GM18507 (cell line): ENCODE measurements at places on chromosomes 3 and 15.

DNA sequence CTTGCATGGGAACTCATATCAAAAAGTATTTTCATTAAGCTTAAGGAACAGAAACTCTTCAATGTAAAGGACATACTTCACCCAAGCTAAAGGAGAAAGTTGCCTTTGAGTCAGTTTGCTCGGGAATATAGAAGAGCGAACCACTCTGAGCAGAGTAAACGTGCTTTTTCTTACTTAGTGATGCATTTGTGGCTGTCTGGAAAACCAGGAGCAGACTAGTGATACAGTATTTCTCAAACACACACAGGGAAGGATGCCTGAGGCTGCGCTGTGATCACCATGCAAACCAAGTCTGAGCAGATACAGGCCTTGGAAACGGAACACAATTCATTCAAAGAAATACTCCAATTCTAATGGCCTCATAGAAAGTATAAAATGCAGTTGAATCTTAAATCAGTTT, 121.0 kb upstream of the CDIN1 start:
- DNase-seq = no peak

DNA sequence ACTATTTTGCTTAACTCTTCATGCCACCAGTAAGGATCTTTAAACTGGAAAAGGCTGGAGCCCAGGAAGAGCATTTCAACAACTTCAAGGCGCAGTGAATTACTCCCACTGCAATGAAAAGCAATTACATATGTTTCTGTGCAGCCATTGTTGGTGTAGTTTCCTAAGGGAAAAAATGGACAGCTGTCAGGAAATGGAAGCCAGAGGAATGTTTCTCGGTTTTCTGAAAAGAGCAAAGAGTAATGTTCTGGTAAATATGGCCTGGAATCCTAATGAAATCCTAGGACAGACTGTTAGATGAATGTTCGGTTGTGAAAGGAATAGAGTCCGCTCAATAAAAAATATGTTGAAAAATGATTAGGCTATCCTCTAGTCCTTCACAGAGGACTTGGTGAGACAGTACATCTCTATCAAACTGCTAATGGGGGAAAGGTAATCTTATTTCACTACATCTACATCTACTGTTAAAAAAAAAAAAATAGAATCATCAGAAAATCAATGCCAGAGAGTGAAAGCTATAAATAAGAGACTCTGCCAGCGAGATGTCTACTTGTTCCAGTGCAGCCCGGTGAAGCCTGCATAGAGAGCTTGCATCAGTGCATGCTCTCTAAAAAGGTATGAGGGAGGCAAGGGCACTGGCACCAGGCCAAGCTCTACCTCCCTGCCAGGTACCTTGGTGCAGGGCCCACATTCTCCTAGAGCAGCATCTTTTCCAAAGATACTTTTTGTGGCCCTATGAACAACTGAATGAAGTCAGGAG, 68.2 kb upstream of the TJP1 start:
- no peak for DNase-seq

DNA sequence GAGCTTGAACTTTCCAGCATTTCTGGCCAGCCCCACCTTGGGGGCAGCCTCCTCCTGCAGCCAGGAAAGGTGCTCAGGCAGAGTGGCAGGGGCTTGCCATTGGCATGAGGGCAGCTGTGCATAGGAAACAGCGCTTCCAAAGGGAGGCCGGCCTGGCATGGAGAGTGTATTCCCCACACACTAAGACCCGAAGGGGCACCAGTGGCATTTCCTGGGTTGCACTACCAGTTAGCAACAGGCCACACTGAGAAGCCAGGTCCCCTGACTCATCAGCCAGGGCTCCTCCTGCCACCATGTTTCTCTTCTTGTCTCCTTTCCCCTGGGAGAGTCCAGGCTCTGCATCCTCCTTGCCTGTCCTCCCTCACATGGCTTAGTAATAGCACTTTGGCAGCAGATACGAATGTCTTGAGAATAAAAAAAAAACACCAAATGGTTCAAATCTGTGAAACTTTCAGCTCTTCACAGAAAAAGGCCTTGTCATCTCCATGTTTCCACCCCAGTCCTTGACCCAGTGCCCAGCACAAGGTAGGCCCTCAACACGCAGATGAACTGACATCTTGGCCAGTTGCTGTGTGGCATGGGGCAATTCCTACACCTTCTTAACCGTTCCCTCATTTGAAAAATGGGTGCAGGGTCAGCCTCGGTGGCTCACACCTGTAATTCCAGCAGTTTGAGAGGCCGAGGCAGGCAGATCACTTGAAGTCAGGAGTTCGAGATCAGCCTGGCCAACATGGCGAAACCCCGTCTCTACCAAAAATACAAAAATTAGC, 180.4 kb downstream of the SMAD6 start:
- DNase-seq = no peak

GRCh38 chr15:100889385-100890050, 9.9 kb downstream of the ALDH1A3 start:
- DNase-seq = no peak

DNA sequence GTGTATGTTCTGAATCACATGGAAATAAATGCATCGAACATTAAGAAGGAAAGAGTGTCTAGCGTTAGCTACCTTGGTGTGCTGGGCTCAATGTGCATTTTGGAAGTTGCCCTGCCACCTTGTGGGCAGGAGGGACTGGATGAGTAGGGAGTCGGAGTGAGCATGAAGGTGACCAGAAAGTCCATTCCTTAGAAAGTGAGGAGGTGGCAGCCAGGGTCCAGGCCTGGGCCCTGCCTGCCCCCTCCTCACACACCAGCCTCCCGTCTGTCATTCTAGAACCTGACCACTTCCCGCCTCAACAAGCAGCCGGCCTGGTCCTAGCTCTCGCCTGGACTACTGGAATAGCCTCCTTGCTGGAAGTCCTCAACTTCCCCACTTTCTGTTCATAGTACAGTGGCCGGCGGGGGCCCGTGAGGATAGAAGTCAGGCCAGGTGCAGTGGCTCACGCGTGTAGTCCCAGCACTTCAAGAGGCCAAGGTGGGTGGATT, 10.2 kb upstream of the GATA2 start:
- DNase-seq = no peak

DNA sequence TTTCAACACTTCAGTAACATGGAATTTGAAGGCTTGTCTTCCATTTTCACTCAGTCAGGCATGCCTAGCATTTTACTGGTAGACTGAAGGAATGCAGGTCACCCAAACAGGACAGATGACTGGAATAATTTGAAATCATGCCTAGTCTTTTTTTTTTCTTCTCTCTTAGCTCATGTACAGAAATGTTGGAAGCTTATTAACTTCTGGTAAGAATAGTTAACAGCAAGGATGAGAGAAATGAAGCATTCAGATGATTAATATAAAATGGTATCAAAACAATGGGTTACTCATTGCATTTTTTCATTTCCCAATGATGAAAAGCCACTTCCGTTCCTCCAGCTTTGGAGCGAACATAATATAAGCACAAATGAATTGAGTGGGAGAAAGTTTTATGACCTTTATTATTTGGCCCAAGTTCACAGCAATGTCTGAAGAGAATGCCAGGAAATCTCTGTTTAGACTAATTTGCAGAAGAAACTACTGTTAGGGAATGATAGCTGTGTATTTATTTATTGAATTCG, 431.6 kb upstream of the RASGRP1 start:
- DNase-seq = no peak

- DNase-seq = no peak
Measured at GRCh38 chr3:176935194-176935888, 261.9 kb downstream of the TBL1XR1 start.

DNA sequence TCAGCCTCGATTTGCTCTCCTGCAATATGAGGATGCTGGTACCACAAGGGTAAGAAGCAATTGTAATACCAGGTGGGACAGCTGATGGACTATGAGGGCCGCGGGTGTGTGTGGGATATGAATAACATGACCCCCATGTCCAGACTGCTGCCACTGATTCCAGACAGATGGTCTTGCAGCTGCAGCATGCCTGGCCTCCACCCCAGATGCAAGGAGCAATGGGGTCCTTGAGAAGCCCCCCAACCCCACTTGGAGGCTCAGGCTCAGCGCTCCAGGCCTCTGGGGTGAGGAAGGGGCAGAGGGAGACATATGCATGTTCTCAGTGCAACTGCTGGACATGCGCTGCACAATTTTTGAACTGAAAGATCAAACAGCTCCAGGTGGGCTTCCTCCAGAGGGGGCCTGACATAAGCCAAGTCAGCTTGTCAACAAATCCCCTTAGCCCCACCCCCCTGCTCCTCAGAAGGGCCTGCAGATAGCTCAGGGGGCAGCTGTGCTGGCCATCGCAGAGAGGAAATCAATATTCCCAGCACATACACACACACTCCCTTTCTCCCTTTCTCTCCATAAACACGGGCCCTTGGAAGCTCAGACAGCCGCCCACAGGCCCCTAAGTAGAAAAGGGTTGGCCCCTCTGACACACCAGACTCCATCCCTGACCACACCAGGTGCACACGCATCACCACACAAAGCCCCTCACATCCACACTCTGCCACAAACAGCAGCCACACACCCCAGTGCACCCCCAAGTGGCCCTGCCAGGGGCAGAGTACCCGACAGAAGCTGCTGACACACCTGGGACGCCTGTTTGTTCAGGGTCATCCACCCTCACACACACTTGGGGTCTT, 107.0 kb downstream of the IQSEC1 start:
- no peak for DNase-seq

DNA sequence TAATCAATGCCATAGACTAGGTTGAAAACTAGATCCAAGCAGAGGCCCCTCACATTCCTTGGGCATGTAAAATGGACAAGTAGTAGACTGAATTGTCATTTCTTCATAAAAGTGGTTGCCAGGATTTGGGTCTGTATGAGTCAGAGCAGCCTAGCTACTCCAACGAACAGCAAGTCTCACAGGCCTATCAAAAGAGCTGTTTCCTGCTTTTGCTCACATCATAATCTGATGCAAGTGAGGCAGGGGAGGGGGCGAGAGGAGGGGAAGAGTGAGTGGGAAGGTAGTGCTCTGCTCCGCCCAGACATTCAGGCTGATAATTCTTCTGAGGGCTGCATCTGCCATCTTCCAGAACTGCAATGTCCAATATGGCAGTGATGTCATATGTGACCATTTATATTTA, 228.9 kb upstream of the PRICKLE2 start:
- DNase-seq = no peak

DNA sequence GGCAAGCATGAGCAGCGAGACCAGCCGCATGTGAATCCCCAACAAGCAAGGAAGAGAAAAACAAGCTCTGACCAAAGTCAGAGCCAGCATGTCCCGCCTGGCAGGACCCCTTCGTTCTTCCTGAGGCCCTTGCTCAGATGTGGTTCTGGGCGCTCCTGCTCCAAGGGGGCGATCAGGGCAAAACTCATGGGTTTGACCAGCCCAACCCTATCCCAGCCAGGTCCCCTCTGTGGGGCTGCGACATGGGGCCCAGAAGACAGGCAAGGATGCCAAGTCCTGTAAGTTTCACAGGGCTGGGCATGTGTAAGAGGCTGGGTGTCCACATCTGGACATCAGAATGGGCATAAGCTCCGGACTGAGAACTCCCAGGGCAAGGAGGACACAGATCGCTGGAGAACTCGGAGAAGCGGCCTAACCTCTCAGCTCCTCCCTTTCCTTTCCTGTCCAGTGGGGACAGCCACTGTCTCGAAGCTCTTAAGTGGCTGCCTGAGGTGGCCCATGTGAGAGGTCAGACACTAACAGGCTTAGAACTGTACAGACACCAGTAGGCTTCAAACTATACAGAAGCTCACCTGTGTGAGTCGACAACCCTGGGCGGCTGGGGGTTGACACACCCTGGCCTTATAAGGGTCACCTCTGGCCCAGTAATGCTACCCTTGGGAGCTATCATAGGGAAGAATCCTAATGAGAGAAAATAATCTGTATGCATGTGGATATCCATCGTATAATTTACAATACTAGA, 48.9 kb downstream of the XXYLT1 start:
- DNase-seq = no peak

DNA sequence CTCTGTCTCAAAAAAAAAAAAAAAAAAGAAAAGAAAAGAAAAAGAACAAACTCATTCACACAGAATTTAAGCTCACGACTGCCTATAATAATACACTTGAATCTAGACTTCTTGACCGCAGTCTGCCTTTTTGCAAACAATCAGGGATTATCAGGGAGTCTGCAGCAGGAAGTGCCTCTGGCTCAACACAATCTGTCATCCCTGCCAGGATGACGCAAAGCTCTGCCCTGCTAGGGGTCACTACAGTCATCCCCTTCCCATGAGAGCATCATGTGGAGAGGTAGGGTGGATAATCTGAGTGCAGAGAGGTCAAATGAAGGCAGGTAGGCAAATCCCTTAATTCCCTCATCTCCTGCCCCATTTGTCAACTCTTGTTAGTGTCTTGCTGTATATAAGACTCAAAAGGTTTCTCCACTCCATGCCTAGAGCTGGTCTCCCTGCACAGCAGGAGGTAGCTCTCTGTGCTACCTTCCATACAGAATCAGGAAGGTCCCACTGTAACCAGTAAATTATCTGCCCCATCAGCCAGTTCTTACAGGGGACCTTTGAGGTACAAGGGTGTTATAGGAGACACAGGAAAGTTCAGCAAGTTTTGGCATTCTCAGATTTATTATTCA, 4.2 kb downstream of the UBAP1L start:
- DNase-seq = no peak

DNA sequence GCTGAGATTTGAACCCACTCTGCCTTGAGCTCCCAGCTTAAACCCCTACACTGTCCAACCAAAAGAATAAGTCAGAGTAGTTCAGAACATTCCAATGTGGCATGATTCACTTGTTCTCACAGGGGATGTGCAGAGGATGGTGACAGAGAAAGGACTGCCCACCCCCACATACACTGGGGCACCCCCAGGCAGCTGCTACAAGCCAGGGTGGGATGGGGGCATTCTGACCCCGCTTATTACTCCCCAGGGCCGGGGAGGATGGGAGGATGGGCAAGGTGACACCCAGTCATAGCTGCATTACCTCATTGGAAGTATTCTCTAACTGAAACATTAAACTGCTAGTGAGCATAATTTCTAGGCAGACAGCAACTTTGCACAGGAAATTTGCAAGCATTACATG, 126.0 kb upstream of the PRR20G start:
- DNase-seq = no peak

GRCh38 chr3:15754047-15754446, 43.7 kb downstream of the ANKRD28 start:
- no peak for DNase-seq

GRCh38 chr3:34360713-34361112, 562.3 kb downstream of the PDCD6IP start:
- DNase-seq = no peak

- no peak for DNase-seq
Measured at GRCh38 chr3:100402256-100402655, 917 bp downstream of the LNP1 start.

- DNase-seq = no peak
Measured at GRCh38 chr15:70362350-70362749, 264.6 kb upstream of the TLE3 start.

DNA sequence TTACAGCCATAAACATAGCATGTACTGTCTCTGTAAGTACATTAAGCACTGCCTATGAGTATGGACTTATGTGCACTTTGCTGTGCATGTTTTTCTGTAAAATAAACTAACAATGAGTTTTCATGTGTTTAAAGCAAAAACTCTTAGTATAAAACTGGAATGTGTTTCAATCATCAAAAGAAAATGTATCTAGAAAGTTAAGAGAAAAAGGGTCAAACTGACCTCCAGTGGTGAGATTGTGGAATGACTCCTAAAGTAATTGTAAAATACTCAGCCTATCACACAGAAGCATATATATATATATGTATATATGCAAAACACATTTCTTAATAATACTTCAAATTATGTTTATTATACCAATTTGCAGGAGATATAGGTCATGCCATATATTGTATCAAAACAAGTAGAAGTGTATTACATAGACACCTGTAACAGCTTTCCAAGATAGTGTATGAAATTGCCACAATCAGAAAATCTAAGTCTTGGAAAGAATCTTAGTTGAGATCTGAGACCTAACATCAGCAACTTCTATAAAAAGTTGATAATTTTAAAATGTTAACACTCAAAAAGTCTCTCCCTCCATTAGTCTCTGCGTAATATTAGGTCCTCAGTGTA, 199.6 kb downstream of the FMN1 start:
- DNase-seq = no peak

- DNase-seq = no peak
Measured at GRCh38 chr3:113034011-113034410, 43.2 kb downstream of the GTPBP8 start.
